ENCODE measurements at places on chromosomes 13 and 19.

- no peak for DNase-seq
Measured at GRCh38 chr19:16202320-16203255, 4.9 kb downstream of the AP1M1 start.

DNA sequence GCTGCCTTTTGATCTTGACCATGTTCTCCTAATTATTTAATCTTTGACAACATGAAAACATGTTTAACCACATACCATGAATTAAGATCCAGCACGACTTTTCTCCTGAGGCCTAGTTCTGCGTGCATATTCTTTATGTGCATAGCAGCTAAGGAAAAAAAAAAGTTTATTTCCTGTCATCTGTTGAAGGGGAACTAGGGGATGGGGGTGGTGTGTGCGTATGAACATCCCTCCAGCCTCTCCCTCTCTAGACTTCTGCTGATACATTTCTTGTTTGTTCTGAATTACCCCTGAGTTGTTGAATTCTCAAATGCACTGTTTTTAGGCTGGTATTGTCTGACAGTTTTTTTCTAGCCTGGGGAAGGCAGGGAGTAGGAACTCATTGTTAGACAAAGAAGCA lies 543.3 kb downstream of the FGF9 start:
- DNase-seq: no peak

GRCh38 chr19:35712567-35713505 lies 5.0 kb upstream of the KMT2B start:
- no peak for DNase-seq

DNA sequence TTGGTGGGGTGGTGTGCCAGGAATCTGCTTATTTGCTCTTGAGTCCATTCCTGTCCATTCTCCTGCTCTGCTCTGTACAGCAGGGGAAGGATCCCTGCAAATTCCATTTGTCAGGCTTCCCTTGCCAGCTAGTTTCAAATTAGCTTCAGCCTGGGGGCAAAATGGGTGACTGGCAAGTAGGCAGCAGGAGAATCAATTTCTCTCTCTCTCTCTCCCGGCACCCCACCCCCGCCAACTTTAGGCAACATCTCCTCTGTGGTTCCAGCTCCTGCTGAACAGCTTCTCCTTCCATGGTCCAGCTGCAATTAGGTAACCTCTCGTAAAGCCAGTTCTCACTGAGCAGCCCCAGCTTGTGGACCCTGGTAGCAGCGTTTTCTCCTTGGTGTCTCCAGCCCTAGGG lies 6.7 kb upstream of the MYCBP2 start:
- no peak for DNase-seq

- no peak for DNase-seq
Measured at GRCh38 chr19:30851646-30852045, 479.5 kb downstream of the ZNF536 start.

DNA sequence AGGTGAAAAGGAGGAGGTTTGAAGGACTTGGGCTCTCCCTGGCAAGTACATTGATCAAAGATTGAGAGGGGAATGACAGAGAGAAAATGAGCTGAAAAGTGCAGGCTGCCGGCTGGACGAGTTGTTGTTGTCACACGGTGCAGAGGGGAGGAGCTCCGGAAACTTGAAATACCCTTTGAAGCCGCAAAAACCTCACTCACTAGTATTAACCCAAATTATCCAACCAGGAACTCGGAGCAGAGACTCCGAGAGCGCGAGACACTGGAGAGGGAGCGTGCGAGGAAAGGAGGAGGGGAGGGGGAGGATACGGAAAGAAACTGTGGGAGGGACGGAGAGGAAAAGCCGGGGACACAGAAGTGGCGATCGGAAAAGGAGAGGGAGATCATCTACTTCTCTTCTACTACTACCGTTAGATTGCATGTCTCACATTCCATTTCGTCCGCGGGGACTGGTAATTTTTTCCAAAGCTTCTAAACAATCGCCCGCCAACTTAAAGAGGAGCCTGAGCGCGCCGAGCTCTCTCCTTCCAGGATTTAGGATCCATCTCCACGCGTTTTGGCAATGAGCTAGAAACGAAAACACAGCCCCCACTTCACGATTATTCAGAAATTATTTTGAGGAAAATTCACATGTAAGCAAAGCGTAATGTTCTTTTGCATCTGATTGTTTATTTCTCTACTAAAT lies at the start of gene DACH1:
DACH1 (minus strand) TSS at position 74 of the 684 bp plus-strand sequence.
- DNase-seq: no peak

DNA sequence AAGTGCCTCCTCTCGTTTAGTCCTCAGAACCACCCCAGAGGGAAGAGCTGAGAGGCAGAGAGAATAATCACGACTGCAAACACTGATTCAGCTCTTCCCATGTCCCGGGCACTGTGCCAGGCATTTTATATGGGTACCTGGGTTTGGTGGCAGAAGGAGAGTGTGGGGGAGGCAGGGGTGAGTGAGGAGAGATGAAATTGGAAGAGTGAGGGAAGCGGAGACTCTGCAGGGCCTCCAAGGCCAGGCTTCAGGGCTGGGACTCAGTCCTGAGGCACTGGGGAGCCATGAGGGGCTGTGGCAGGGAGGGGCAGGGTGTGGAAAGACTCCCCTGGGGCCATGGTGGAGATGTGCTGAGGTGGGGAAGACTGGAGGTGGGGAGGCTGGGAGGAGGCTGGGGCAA lies 8.7 kb downstream of the SYNGR4 start:
- DNase-seq: no peak

DNA sequence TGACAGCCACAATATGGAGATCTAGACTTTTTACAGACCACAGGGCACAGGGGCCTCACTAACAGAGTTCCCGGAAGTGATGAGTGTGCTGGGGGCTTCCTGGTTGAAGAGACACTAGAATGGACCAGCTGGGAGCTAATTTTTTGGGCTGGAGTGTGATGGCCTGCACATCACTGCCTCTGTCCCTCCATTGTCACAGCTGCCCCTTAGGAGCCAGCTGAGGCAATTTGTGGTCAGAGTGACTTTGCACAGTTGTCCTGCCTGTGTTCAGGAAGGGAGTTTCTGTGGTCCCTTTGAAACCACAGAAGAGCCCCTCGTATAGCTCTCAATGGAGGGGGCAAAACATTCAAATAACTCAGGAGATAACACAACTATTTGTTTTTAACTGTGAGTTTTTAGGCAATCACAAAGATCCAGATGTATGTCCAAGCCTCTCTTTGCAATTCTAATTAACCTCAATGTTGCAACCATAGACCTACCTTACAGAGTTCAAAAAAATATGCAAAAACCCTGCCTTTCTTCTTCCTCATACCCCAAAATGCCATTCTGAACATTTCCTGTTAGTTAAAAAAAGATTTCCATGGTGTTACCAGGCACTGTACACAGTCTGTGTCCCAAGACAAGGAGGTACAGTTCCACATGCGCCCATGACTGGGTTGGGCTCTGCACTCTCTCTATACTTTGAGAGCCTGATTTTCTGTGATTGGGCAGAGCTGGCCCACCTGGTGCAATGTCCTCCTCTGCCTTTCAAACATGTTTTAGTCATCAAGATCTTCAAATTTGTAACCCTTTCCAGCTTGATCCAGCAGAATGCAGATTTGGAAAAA lies 2.4 kb downstream of the ALOX5AP start:
- DNase-seq: no peak

- DNase-seq: no peak
Measured at GRCh38 chr19:4098493-4098892, 25.4 kb downstream of the MAP2K2 start.

DNA sequence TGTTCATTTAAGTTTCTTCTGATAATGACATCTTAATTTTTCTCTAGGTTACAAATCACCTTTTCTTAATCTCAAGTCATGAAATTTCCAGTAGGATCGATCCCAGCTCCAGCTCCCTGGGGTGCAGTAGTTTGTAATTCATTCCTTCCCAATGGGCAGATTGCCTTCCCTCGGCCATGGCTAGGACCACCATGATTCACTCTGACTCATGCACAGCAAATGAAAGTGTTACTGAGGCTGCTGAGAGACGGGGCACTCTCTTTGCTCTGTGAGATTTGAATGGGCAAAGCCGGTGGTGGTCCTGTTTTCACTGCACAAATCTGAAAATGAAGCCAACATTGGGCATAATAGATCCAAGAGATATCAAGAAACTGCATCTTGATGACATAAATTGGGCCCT lies 202.8 kb upstream of the IRS2 start:
- no peak for DNase-seq

DNA sequence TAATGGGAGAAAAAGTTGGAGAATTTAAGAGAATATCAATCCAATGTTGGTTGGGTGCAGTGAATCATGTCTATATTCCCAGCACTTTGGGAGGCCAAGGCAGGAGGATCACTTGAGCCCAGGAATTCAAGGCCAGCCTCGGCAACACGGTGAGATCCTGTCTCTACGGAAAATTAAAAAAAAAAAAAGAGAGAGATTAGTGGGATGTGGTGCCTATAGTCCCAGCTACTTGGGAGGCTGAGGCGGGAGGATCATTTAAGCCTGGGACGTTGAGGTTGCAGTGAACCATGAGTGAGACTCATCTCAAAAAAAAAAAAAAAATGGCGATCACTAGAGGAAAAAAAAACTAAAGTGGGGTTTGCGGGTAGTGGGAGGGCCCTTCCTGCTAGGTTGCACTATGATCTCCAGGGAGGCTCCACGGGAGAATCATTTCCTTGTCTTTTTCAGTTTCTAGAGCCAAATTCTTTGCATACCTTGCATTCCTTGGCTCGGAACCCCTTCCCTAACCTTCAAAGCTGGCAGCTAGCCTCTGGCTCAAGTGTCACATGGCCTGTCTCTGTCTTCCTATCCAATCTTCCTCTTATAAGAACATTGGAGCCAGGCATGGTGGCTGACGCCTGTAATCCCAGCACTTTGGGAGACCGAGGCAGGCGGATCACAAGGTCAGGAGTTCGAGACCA lies 5.8 kb upstream of the ERCC2 start:
- DNase-seq: no peak

DNA sequence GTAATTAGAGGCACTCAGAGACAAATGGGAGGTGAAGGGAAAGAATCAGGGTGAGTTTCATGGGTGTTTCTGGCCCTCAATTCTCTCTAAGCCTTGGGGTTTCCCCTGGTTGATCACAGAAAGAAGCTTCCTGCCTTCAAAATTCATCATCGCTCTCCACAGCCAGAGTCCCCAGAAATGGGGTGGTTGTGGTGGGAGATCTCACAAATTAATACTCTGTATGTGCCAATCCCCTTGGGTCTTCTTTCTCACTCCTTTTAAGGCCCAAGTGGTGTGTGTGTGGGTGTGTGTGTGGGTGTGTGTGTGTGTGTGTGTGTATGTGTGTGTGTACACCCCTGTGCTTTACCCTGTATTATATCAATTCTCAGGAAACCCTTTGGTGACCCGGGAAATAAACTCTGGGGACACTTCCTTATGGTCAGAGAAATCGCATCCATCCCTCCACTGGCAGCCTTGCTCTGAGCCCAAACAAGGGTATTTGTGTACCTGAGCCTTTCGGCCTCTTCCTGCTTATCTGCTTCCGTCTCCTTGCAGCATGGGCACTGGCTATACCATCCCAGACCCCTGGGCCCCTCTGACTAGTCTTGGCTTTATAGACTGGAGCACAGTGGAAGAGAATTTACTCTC lies 2.8 kb upstream of the FCGBP start:
- no peak for DNase-seq

DNA sequence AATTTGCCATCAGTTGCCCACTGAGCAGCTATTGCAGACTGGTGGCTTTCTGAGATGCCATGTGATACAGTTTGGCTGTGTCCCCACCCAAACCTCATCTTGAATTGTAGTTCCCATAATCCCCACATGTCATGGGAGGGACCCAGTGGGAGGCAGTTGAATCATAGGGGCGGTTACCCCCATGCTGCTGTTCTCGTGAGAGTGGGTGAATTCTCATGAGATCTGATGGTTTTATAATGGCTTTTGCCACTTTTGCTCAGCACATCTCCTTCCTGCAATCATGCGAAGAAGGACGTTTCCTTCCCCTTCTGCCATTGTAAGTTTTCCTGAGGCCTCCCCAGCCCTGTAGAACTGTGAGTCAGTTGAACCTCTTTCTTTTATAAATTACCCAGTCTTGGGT lies 34.8 kb upstream of the ANKRD10 start:
- no peak for DNase-seq

DNA sequence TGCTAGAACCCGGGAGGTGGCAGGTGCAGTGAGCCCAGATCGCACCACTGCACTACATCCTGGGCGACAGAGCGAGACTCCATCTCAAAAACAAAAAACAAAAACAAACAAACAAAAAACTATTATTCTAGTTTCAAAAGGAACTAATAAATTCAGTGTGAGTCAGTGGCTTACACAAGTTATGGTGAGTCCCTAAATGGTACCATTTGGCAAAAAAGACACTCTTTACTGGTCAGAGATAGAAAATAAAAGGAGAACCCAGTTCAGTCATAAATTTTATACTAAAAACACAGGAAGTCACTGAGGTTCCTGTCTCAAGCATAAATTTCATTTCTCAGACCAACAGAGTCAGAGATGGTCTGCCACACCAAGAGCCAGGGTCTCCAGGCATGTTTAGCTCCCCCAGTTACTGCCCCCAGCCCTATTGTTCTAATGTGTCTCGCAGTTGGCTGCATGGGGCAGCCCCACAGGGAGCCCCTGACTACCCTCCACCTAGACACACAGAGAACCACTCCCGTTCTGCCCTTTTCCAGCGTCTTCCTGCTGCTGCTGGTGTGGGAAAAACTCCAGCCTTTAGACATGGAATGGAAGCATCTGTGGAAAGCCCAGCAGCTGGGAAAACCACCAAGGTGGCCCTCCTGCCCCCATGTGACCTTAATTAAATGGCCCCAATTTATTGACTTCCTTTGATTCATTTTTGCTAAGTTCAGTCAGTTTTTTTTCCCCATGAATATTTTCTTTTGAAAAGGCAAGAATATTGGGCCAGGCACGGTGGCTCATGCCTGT lies 12.2 kb downstream of the THSD1 start:
- no peak for DNase-seq

GRCh38 chr19:18465964-18466339 lies 28.0 kb upstream of the ISYNA1 start:
- no peak for DNase-seq

- DNase-seq: no peak
Measured at GRCh38 chr13:110503979-110504499, 57.5 kb downstream of the RAB20 start.

GRCh38 chr13:23510979-23511735 lies 59.1 kb upstream of the TNFRSF19 start:
- no peak for DNase-seq

DNA sequence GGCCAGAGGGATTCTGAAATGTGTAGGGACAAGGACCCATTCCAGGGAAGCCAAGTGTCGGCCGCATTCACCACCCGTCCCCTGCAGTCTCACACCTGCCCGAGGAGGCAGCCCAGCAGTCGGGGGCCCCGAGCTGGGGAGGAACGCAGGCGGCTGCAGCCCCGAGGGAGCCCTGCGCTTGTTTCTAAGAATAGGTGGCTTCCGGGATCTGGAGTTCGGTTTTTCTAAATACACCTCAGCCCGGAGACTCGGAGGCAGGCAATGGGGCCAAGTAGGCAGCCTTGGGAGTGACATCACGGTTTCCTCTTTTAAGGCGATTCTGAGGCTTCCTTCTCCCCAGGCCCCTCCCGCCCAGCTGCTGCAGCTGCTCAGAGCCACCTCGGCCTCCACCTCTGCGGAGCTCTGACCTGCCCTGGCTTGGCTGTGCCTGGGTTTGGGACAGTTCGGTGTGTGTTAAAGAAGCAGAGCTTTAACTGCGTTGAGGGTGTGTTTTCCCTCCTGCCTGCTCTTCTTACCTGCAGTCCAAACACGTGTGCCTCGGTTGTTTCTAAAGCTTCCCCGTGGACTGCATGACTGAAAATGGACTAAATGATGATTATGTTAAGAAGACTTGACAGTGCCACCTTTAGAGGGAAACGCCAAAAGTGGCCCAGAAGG lies 80.5 kb downstream of the COL4A2 start:
- DNase-seq: no peak

GRCh38 chr19:53537521-53538377 lies at the start of gene ZNF331:
TSS of gene ZNF331 (plus strand) at chr19:53538145. CDS start at chr19:53569377, 31,232 bp downstream.
- peak; percentile 91 for DNase-seq
